ENCODE measurements at places on chromosomes 6 and 20.

GRCh38 chr6:79708095-79708791, 77.1 kb downstream of the SH3BGRL2 start:
- DNase-seq = no peak

DNA sequence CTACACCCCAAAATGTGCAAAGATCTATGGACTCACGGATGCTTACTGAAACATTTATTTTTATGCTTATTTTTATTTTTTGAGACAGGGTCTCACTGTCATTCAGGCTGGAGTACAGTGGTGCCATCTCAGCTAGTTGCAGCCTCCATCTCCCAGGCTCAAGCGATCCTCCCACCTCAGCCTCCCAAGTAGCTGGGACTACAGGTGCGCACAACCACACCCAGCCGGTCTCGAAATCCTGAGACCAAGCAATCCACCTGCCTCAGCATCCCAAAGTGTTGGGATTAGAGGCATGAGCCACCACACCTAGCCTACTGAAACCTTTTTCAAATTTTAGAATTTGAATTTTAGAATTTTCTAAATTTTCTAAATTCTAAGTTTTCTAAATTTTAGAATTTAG, 50.8 kb upstream of the IPCEF1 start:
- no peak for DNase-seq

- DNase-seq = no peak
Observed at GRCh38 chr20:884983-885952, 30.9 kb downstream of the ANGPT4 start.

DNA sequence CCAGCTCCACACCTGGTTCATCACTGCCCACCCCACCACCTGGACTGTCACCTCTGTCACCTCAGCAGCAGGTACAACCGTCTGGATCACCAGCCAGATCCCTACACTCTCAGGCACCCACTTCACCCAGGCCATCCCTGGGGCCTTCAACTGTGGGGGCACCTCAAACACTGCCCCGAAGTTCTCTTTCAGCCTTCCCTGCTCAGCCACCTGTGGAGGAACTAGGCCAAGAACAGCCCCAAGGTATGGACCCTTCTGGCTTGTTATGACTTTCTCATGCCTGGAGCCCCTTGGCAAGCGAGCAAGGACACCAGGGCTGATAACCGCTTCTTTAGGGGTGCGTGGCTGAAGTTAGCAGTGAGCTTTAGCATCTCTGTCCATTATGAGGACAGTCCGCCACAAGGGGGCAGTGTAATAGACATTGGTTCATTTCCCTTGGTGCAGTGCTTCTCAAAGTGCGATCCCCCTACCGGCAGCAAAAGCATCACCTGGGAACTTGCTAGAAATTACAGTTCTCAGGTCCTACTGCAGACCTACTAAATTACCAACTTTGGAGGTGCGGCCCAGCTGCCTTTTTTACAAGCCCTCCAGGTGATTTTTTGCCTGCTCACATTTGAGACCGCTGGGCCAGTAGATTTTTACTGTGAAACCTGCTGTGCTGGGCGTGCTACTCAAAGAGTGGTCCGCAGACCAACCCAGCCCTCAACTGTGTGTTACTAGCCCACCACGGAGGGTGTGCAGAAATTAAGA, 32.5 kb downstream of the PNPLA1 start:
- DNase-seq = peak; percentile 55

- no peak for DNase-seq
Observed at GRCh38 chr6:151376440-151376839, 14.9 kb downstream of the ZBTB2 start.

DNA sequence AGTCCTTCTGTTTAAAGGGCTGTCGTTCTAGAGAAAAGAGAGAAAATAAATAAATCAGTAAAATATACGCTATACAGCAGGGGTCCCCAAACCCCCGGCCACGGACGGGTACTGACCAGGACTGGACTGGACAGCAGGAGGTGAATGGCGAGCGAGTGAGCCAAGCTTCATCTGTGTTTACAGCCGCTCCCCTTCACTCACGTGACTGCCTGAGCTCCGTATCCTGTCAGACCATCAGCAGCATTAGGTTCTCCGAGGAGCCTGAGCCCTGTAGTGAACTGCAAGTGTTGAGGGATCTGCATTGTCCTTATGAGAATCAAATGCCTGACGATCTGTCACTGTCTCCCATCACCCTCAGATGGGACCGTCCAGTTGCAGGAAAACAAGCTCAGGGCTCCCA, 76.5 kb downstream of the ZNF217 start:
- no peak for DNase-seq

DNA sequence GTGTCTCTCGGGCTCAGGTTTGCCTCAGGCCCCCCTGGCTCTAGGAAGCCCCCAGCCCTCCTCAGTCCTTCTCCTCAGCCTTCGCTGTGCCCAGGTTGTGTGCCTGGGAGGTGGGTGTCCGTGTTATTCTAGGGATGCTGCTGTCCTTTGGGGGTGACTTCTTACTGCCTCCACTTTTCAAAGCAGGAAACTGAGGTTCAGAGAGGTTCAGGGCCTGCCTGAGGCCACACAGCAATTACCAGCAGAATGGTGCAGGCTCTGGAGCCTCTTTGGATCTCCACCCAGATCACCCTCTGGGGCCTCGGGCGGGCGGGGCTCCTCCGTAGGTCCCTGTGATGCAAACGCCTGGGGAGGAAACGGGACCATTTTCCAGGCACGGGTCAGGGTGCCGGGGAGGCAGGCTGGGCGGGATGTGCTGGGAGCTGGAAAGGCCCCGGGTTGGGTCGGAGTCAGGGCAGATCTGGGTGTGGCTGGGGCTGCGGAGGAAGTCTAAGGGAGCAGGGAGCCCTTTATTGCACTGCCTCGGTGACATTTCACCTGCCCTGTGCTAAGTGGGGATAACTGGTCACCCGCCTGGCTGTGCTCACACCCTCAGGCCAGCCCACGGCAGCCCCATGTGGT, 23.2 kb downstream of the GATA5 start:
- DNase-seq = no peak

DNA sequence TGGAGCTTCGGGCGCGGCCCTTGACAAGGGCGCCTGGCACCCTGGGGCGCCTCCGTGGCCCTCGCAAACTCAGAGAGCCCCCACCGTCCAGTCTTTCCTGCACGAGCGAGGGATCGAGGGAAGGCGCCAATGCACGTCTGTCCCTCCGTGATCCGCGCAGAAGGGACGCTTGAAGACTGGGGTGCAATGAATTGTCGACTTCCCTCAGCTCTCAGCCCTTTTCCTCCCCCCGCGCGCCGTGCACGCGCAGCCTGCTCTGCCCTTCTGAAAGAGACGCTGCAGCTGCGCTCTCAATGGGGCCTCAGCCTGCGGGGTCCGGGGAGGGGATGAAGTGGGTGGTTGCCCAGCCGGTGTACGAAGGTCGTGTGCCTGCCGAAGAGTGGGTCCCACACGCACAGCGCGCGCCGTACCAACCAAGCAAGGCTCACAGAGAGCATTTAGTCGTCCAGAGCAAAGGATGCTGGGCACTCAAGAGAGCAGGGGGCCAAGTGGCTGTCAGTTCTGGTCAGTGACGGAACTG, 5.5 kb upstream of the SOX4 start:
- no peak for DNase-seq

- no peak for DNase-seq
Observed at GRCh38 chr6:4441981-4442434, 306.6 kb upstream of the ECI2 start.

- DNase-seq = no peak
Observed at GRCh38 chr6:28634411-28634760, 108.7 kb downstream of the GPX5 start.

- no peak for DNase-seq
Observed at GRCh38 chr20:5544712-5545111, 205.5 kb upstream of the SHLD1 start.

DNA sequence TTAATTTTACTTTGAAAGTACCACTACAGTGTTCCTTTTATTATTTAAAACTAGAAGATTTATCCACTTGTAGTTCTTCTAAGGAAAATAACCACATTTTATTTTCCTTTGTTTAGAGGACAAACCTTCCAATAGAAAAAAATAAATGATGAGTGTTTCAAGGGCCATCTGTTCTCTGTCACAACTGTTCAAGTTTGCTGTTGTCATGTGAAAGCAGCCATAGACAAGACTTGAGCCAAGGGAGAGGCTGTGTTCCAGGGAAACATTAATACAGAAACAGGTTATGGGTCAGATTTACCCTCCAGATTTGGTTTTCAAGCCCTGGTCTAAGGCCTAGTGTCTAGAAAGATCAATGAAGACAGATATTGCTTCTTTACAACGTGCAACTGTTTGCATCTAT, 463.6 kb downstream of the C6orf118 start:
- no peak for DNase-seq

- no peak for DNase-seq
Observed at GRCh38 chr20:12040261-12040660, 122.6 kb downstream of the BTBD3 start.

DNA sequence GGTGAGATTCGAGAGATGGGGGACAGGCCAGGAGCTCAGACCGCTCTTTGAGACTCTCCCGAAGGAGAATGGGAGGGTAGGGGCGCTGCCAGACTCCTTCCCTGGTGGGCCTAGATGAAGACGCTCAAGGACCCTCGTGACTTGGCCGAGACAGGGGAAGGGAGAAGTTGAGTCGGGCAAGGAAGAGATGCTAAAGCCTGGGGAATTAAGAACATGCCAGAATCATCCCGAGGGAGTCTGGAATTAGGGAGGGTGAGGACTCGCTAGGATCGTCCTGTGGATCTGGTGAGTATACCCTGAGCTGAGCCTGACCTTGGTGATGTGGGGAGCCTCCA, 529 bp downstream of the UBE2C start:
- no peak for DNase-seq

DNA sequence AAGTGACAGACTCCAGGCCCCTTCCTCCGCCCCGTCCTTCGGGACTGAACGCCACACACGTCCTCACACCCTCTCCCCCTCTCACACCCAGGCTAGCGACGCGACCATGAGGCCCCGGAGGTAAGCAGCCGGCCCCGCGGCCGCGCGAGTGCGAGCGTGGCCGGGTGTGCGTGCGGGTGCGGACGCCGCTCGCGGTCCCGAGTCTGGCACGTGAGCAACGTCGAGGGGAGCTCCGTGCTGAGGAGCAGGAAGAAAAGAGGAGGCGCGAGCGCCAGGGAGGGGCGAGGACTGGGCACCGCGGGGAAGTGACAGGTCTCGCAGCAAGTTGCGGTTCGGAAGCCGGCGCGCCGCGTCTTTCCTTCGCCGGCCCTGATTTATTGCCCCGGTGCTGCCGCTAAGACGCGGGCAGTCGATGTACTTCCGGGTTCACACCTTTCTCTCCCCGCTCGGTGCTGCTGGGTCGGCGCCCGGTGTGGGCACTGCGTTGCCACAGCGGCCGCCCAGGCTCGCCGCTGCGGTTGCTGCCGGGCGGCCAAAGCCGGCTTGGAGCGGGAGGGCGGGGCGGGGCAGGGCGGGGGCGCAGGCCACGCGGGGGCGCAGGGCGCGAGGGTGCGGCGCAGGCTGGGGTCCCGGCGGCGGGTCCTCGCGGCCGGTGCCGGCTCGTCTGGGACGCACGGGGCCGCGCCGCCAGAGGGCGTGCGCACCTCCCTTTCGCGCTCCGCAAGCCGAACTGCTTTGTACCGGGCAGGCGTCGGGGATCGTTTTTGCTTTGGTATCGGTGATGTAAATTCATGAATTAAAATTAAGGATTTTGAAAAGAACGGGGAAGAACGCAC, 15.8 kb upstream of the LIN28B start:
- no peak for DNase-seq

- no peak for DNase-seq
Observed at GRCh38 chr20:23920408-23921325, 41.1 kb upstream of the CST5 start.

DNA sequence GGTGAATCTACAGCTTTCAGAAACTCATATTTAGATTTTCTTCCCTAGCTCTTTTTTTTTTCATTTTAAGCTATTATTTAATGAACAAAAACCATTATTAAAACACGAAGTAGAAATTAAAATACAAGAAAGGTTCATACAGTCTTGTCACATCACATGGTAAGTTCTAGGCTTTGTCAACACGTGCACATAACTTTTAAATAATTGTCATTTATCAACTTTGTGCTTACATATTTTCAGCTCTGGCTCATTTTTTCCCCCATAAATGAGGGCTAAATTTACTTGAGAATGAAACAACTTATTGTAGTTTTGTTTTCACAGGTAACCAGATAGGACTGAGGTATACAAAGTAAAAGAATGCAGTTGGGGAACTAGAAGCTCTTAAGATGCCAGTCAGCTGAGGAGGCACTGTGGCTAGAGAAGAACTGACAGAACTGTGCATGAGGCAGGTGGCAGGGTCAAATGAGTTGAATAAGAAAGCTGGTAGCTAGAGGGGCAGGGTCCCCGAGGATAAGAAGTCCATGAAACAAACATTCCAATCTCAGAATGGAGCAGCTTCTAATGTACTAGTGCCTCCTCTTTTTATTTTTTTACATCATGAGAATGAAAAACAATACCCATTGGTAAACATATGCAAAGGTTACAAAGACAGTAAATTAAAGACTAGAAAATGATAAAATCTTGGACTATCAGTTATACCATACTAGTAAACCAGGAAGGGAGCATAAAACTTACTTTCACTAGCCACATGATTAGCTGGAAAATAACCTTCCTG, 141.5 kb downstream of the MYB start:
- no peak for DNase-seq

DNA sequence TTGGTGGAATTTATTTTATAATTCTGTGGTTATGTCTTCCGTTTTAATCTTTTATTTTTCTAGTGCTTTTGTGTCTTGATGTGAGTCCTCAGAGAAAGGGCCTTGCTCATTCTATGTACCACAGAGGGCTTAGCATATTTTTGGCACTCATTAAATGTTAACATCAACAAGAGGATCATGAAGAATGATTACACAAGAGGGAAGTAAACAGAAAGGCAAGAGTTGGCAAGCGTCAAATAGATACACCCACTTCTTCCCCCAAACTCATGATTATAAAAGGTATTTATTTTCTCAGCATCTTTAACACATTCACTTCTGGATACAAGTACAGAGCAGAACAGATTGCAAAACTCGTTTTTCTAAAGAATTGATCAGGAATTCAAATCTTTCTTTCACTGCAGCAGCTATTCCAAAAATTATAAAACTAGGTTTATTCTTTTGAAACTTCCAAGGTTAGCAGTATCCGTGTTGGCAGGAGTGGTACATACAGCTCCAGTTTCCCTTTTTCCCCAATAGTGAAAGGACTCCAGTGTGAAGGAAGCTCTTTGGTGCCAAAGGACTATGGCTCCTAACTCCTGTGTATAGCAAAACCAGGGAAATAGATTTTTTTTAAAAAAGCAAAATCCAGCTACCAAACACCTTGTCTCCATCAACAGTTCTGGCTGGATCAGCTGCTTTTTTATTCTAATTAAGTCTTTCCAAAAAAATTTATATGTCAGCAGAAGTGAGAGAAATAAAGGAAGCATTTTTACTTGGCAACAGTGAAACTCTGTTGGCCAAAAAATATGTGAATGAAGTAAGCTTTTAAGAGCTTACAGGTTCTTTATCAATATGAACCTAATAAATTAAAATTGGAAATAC, 221.9 kb downstream of the ADGRG6 start:
- no peak for DNase-seq

DNA sequence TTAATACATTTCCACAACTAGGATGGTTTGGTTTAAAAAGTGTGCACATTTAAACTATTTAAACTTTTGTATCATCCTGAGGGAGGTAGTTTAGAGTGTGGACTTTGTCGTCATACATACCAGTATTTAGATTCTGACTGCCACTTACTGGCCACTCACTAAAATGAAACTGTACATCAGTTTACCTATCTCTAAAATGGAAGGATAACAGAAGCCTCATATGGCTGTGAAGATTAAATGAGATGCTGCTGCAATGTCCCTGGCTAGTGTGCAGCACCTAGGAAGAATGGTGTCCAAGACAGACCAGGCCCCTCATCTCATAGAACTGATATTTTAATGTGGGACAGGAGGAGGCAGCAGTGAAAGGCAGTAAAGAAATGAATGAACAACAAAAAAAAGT, 12.0 kb upstream of the PKIG start:
- DNase-seq = no peak
